NCI-H524 treated with DMSO at 0.1 percent for 48 hours (cell line): ENCODE measurements at places on chromosomes 7 and 10.

DNA sequence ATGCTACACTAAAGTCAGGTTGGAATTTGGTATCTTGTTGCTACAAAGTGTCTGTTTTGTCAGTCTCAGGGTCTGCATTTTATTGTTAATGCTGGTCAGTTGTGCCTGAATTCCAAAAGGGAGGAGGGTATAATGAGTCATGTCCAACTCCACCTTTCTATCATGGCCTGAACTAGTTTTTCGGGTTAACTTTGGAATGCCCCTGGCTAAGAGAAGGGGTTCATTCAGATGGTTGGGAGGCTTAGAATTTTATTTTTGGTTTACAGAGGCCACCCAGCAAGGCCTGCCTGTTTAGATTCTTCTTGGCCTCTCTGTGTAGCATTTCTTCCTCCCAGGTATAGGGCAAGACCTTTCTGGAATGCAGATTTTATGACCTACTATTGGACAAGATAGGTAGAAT, 93.2 kb downstream of the SKIDA1 start:
- DNase-seq = no peak

DNA sequence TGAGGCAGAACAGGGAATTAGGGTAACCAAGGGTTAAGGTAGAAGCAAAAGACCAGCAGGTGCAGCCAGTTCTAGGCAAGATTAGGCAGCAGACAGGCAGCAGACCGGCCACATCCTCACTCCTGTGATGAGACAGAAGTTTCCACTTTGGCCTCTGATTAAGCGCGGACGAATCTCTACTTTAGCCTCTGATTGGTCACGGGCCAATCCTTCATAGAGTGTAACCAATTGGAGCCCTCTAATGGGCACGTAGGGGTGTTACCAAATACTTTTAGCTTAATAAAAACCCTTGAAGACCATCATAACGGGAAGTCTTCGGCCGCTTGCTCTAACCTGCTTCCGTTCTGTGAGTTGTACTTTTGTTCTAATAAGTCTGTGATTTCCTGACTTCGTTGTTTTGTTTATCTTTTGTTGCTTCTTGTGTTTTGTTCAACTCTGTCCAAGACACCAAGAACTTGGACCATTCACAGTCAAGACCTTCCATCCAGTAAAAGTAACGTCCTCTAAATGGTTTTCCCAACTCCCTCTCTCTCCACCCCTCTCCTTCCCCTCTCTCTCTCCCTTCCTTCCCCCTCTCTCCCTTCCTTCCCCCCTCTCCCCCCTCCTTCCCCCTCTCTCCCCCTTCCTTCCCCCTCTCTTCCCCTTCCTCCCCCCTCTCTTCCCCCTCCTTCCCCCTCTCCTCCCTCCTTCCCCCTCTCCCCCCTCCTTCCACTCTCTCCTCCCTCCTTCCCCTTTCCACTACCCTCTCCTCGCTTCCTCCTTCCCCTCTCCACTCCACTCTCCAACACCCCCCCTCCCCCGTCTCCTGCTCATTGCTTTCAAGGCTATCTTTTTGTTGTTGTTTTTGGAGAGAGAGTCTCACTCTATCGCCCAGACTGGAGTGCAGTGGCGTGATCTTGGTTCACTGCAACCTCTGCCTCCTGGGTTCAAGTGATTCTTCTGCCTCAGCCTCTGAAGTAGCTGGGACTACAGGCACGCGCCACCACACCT, 13.2 kb upstream of the MALSU1 start:
- no peak for DNase-seq

GRCh38 chr10:130232166-130233034, 96.2 kb downstream of the GLRX3 start:
- DNase-seq = no peak

GRCh38 chr7:12211711-12212485, 804 bp downstream of the TMEM106B start:
- no peak for DNase-seq

DNA sequence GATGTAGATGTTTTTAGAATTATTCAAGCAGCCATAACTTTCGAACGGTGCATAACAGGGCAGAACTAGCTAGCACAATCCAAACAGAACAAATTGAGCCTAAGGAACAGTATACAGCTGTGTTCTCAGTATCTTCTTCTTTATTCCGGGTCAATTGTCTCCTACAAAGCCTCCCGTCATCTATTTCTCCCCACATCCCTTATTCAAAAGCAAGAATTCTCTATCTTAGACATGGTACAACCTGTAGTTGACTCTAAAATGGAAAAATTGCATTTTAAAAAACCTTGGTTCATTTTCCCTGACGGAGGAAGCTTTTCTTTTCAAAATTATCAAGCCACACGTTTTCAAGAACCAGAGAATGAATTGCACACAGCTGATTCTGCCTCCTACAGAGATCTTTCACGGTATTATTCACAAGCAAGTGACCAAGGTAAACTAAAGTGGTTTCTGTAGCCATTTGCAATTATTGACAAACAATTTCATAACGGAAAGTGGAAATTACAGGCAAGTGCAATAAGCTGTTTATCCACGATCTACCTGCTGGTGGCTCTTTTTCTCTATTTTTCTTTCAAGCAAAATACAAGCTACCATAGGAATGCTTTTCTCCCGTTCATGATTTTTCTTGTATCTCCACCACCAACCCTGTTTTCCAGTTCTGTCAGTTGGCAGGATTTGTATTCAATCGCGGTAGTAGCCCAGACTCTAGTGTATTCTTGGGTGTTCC, 2.3 kb downstream of the GRM8 start:
- no peak for DNase-seq

DNA sequence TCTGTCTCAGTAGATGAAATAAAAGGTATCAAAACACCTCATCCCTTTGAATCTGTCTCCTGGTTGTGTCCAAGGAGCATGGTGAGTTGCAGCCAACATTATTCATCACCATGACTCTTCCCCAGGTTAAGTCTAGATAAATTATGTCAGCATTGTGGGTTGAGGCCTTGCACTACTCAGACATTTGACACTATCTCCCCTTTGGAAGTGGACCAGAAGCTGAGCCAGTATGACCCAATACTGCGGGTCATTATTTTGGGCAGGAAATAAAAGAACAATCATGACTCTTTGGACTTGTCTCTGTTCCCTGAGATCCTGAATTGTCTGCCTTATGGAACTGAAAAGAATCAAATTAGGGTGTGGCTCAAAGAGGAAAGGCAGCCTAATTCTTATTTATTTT, 168.2 kb upstream of the FAM171A1 start:
- no peak for DNase-seq

DNA sequence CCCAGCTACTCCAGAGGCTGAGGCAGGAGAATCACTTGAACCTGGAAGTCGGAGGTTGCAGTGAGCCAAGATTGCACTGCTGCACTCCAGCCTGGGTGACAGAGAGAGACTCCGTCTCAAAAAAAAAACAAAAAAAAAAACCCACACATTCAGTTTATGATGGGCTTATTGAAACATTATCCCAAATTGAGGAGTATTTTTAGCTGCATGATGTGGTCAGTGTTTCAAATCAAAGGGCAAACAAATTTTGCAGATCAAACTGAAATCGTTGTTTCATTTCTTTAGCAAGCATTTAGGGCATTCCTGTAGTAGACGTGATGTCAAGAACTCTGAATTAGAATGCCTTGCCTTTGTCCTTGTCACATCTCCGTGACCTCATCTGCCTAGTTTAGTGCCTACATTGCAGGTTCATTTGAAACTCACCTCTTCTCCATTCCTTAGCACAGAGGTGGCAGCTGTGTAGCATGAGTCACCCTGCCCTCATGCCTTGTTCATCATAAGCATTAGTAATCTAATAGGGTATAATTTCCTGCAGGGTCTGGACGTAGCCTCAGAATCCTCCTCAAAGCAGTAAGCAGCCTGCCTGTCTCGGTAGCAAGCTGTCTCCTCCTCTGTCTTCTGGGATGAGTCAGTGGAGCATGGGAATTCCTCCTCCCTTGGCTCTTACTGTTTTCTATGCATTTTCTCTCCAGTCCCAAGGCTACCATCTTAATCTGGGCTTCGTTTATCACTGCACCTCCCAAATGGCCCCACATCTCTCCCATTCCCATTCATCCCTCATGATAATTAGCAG, 73.8 kb downstream of the CUL1 start:
- peak; percentile 51 for DNase-seq

DNA sequence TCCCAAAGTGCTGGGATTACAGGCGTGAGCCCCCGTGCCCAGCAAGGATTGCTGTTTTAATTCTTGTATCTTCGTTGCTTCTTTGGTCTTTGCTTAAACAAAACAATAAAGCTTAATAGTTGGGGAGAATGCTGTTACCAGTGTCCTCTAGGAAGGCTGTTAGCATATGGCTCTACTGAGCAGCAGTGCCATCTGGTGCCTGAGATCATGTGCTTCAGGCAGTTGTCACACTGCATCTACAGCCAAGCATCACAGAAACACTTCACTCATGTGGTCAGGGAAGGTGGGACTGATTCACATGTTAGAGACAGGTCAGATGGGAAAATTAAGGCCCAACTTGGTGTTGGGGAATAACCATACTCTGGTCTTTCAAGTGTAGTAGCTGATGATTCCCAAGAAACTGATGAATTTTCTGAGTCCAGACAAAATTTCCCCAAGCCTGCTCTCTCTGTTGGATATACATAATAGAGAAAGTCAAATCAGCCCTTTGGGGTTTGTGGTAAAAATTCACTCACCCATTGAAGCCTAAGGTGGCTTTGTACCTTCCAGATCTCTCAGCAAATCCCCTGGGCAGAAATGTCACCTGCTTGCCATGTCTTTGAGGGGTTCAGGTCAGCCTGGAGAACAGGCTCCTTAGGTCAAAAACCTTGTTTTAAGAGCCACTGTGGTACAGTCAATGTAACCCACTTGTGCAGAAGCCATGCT, 28.4 kb downstream of the UBE2D4 start:
- DNase-seq = peak; percentile 21

GRCh38 chr10:28906934-28907333, 229.6 kb downstream of the BAMBI start:
- no peak for DNase-seq

- no peak for DNase-seq
Observed at GRCh38 chr7:131538071-131538812, 18.2 kb downstream of the PODXL start.

DNA sequence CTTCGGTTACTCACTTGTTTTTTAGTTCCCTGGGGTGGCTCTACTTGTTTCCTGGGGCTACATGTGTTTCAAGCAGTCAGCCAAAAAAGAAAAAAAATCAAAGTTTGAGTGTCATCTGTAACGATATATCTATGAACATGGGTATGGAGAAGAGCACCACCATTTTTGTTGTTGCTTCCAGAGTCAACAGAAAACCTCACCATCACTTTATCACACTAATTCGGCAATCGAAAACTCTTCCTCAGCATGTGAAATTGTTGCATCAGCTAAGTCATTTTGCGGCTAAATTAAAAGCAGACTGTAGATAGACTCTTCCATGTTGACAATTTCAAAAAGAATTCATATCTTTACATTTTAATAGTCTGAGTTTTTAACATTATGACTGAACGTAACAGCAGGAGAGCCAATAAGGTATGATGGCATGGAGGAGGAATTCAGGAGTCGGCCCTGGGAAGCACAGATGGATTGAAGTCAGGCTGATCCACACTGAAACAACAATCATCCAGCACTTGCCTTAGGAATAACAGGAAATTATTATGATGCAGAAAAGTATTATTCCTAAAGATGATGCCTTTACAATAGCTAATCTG, 455.7 kb upstream of the KLF6 start:
- no peak for DNase-seq

DNA sequence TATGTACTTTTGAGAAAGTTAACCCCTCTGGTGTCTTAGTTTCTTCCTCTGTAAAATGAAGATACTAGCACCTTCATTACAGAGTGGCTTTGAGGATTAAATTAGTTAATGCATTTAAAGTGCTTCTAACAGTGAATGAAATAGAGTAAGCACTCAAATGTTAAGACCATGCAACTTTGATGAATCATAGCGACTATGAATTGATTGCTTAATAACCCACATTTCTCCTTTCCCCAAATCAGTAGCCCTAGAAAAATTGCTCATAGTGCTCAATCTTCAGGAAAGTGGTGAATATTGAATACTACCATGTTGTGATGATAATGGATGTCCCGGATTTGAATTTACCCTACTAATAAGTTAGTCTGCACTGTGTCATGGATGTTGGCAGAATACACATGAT, 48.1 kb downstream of the CD36 start:
- no peak for DNase-seq

DNA sequence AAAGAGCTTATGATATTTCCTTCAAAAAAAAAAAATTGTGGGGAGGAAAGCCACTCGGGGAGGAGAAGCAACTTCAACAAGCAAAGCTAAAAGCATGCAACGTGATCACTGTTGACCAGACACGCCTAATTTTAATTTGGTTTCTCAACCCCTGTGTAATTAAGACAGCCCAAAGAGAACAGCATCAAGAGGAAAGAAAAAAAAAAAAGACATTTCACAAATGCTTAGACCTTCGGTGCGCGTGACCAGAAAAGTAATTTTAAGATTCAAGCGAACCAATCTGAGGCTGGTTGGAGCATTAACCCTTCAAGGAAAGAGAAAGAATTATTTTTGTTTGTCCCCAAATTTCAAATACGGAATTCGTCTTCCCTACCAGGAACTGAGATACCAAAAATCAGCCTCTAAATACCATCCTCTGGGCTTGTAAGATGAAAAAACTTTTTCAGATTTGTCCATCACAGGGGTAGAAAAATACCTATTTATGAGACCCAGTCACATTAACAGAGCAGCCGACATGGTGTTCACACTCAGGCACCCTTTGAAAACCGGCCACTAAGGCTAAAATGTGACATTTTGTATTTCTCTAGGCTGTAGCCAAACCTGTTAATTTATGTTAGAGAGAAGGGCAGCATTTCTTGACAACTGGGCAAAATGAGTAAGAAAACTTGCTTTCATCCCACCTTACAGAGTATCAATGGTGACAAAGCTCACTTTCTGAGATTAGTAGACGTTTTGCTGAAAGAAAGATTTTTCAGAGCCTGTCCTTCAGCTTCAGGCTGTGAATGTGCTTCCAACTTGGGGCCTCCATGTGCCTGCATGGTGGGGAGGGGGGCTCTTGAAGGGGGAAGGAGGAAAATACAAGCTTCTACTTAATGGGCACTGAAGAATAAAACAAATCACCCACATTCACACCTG, 179.9 kb upstream of the KLF14 start:
- DNase-seq = no peak

GRCh38 chr7:141191277-141191676, 117.4 kb downstream of the TMEM178B start:
- DNase-seq = no peak

DNA sequence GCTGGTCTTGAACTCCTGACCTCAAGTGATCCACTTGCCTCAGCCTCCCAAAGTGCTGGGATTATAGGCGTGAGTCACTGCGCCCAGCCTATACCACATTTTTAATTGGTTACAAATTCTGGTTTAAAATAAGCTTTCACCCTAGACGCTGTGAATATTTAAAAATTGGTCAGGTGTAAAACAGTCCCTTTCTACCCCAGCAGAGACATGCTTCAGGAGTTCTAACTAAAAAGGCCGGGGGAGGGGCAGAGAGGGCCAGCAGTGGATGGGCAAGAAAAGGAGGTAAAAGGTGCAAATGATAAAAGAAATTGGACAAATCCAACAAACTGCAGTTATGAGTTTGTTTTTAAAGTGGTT, 70.0 kb downstream of the WAPL start:
- DNase-seq = no peak

- DNase-seq = no peak
Observed at GRCh38 chr7:159015454-159016410, 128.9 kb downstream of the VIPR2 start.

- DNase-seq = no peak
Observed at GRCh38 chr7:94266238-94266644, 128.5 kb upstream of the COL1A2 start.

- no peak for DNase-seq
Observed at GRCh38 chr7:81198766-81199165, 279.9 kb upstream of the SEMA3C start.
